NCI-H226 (cell line): ENCODE measurements at places on chromosomes 7 and 10.

GRCh38 chr7:5519515-5519928 lies 95.9 kb upstream of the TNRC18 start:
- no peak for DNase-seq

DNA sequence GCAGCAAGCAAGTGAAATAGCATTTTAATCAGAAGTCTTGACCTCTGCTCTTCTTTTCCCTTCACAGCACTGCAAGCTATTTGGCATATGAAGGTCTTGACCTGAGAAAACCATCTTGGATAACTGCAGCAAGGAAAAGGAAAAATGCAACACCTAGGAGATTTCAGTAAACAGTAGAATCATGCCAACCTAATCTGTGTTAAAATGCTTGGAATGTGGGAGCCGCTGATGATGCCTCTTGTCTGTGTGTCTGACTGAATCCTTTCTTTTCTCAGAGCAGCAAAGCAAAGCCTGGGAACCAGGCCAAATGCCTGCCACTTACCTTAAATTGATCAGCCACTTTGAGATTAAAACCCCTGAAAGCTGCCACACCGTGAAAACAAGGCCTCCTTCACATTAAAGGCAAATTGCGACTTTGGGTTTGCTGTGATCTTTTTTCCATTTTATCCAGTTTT lies 80.4 kb upstream of the CDK6 start:
- DNase-seq = peak; percentile 98

- DNase-seq = no peak
These were observed 1.2 kb upstream of the AHR start for GRCh38 chr7:17297243-17297642.

DNA sequence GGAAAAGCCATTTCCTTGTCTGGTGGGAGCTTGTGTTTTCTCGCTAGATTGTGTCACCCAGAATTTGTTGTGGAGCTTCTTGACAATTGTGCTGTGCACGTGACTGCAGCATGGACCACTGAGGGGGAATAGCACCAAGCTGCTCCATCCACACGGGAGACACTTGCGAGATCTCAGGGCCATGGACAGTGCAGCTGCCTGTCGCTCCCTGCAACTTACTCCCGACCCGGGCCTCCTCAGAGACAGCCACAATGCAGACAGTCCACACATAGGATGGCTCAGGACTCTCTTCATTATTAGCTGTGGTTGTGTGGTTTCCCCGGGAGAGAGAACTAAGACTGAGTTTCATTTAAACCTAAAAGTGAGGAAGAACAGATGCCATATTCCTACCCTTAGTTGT lies 673.2 kb upstream of the GALNT17 start:
- DNase-seq = no peak

- DNase-seq = no peak
These were observed 200.8 kb upstream of the PPP2R2D start for GRCh38 chr10:131700032-131700431.

DNA sequence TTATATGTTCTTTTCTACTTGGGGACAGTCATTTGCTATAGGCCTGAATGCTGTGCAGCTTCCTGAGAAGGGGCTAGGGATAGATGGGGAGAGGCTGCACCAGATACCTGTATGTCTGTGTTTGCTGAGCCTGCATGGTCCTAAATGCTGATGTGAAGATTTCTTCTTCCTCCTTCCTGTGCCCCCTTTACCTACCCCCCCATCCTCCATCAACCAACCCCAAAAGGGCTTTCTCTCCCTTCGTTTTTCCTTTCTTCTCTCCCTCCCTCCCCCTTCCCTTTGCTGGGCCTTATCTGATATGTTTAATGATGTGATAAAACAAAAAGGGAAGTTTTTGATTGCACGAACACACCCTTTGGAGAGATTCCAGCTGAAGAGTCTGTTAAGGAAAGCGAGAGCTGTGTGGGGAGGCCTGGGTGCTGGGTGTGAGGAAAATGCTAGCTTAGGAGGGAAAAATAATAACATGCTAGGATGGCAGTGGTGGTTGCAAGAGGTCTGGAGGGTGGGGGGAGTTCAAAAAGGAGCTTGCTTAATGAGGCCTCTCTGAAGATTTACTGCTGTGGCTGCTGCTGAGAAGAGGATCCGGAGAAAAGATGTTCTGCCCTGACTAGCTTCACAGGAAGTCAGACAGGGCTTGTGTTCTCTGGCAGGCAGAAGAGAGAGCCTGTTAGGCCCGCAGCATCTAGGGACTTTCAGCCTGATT lies 101.8 kb downstream of the SAMD9 start:
- peak; percentile 4 for DNase-seq

DNA sequence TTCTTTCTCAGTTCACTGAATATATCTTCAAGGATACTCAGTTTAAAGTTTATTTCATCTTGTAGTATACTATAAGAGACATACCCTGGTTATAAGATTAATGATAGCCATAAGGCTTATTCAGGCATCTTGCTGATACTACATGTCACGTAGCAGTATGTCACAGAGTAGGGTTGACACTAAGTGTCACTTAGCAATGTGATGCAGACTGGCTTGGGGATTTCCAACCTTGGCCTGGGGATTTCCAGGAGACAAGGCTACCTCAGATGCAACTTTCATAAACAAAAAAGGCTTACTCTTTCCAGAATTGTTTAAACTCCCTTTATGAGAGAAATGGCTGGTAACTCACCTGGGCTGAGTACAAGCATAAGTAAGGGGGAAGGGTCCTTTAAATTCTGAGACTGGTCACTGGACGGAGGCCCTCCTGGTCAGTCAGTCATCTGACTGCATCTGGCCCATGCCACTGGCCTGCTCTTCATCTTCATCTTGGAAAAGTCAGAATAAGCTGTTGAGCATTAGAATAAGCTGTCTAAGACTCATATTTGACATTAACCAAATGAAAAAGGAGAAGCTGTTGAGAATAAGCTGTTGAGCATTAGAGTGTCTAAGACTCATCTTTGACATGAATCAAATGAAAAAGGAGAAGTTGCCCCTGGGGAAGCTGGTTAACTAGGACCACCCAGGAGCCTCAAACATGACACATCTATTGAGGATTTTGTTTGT lies 9.5 kb downstream of the SLC13A1 start:
- no peak for DNase-seq

- peak; percentile 98 for DNase-seq
These were observed 42.6 kb downstream of the ZNF503 start for GRCh38 chr10:75358835-75359421.

GRCh38 chr7:1883834-1884582 lies 213.9 kb downstream of the ELFN1 start:
- no peak for DNase-seq

GRCh38 chr10:77097625-77098024 lies 540.0 kb downstream of the KCNMA1 start:
- DNase-seq = no peak

DNA sequence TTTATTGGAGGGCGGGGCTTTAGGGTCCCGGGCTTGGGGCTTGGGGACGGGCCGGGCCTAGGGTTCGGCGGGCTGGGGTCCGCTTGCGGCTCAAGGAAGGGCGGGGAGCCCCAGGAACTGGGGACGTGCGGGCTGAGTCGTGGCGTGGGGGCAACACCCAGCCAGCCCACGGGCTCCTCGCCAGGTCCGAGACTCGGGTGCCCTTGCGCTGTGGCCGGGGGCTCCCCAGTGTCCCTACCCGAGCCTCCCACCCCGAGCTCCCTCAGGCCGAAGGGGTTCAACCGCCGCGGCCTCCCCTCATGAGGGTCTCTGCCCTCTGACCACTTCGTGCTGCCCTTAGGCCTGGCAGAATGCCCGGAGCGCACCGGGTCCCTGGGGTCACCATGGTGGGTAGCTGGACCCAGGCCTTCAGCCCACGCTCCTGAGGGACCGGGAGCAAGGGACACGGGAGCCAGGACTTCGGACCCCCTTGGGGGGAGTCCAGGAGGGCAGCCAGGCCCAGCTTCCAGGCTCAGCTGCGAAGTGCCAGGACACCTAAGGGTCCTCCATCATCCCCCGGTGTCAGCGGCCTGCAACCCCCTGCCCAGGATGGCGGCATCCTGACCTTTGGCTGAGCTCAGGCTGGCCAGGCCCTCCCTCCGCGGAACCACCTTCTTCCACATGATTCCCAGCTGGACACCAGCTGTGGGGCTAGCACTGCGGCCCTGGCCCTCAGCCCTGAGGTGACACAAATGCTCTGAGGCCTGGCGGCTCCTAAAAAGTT lies 524 bp upstream of the FUOM start:
- no peak for DNase-seq

- no peak for DNase-seq
These were observed 148.2 kb upstream of the WNT16 start for GRCh38 chr7:121180436-121181063.

GRCh38 chr7:137296576-137296975 lies 47.0 kb downstream of the PTN start:
- DNase-seq = no peak

GRCh38 chr10:62382831-62383230 lies 8.7 kb downstream of the ZNF365 start:
- DNase-seq = no peak

GRCh38 chr7:13050703-13051102 lies 363.3 kb downstream of the ARL4A start:
- DNase-seq = peak; percentile 92

- DNase-seq = no peak
These were observed 196.0 kb downstream of the MAD1L1 start for GRCh38 chr7:2036786-2037185.

- DNase-seq = no peak
These were observed 303.9 kb downstream of the FZD1 start for GRCh38 chr7:91568138-91568537.

DNA sequence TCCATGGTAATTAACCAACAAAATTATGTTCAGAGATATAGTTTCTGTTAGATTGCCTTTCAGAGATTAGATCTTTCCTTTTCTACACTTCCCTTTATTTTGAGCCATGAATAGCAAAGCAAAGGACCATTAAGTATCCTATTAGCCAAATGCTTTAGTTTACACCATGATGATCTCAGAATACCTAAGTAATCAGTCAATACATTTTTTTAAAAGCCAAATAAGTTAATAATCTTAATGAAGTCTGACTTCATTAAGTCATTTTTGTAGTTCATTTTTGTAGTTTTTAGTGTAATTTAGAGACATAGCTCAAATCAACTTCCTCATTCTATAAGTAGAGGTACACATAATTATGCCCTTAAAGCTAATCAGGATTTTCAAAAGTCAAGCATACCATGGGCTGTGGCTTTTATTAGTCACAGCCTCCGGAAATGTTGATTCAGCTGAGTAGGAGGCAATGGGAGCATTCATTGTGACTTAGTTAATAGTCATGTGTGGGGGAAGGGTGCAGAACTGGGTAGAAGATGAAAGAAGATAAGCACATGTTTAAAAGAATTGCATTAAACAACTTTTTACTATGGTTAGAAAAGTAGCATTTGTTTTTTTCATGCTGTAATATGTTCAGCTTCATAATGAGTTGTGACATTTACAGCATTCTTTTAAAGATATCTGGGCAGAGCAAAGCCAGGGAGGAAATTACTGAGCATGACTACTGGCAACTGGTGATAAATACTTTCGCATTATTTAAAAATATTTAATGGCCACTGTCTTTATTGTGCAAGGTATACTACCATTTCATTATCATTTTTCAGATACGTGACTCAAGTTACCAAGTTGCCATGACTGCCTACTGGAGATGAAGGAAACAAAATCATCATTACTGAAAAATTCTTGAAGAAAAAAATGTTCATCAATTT lies 57.3 kb upstream of the CCDC71L start:
- peak; percentile 94 for DNase-seq

GRCh38 chr7:98774884-98775283 lies 94.9 kb downstream of the TMEM130 start:
- no peak for DNase-seq

GRCh38 chr7:156499247-156499881 lies 141.2 kb upstream of the RNF32 start:
- DNase-seq = no peak

- no peak for DNase-seq
These were observed 1.8 kb downstream of the CCDC6 start for GRCh38 chr10:59904426-59905065.

DNA sequence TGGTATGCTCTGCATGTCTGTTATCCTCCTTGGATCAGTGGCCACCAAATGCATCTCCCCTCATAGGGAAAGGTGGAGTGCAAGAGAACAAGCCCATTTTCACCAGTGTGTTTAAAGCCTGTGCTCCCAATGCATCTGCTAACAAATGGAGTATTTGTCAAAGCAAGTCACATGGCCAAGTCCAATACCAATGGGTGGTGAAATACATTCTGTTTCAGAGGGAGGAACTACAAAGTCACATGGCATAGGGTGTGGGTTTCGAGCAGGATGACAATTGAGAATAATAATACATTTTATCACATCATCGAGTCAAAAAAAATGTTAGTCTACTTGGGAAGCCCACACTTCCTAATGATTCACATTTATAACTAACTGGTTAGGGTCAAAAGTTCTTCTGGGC lies 62.7 kb downstream of the SUGCT start:
- DNase-seq = no peak

- no peak for DNase-seq
These were observed 25.2 kb downstream of the ACTA2 start for GRCh38 chr10:88927416-88927690.

DNA sequence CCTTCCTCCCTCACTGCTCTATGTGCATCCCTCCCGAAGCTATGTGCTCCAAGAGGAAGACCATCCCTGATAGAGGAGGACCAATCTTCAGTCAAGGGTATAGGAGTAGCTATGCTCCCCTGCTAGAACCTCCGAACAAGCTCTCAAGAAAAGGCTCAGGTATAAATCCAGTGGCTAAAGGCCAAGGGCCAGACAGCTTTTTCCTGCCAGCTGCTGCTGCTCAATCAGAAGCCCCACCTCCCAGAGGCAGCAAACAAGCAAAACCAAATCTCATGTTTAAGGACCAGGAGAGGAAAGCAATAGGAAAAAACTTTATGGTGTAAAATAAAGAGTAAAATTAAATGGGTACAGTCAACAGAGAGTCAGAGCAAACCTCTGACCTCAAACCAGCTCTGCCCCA lies 187.2 kb downstream of the FGFR2 start:
- DNase-seq = no peak

DNA sequence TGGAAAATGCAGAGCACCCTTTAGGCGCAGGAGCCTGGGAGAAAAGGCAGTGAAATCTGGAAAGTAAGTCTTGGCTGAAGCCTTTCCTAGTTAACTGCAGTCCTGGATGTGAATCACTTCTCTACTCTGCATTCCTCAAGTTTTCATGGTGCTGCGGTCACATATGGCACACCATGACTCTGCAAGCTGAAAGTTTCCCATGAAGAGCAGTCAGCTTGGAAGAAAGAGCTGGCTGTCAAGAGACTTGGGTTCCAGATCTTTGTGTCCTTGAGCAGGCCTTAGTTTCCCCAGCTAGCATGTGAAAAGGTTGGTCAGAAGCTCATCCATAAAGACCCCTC lies 548.3 kb downstream of the SORCS3 start:
- no peak for DNase-seq

GRCh38 chr7:69825113-69825972 lies 227.1 kb downstream of the AUTS2 start:
- no peak for DNase-seq

GRCh38 chr7:44102846-44103565 lies 1.1 kb upstream of the AEBP1 start:
- no peak for DNase-seq

- DNase-seq = peak; percentile 51
These were observed 270.7 kb downstream of the ZNF33B start for GRCh38 chr10:42367532-42368230.

GRCh38 chr10:53598914-53599313 lies 826.3 kb upstream of the MBL2 start:
- peak; percentile 56 for DNase-seq

- DNase-seq = no peak
These were observed 12.9 kb downstream of the UPP1 start for GRCh38 chr7:48101968-48102367.

- DNase-seq = no peak
These were observed 62.7 kb downstream of the TNRC18 start for GRCh38 chr7:5360971-5361370.
